ENCODE measurements at places on chromosomes 2 and 18.
A peak's percentile ranks its signal among the peaks of the same experiment; 100 is the strongest.

GRCh38 chr2:136032192-136032591 is 46.8 kb upstream of the DARS1 start:
- no peak for DNase-seq

DNA sequence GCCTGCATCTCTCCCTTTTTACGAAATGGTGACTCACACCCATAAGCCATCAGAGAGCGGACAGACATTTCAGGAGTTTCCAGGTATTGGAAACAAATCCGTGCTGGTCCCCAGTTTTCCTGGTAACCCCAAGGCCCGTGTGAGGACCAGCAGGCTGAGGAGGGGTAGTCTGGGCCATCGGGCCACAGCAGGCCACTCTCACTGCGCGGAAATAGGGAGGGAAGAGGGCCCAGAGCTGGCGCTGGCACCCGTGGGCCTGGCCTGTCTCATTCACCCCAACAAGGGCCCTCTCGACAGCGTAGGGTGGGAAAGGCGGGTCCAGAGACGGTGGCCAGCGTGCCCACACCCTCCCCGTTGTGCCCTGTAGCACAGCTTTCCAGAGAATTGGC is 13.7 kb upstream of the FAHD2A start:
- DNase-seq = no peak

DNA sequence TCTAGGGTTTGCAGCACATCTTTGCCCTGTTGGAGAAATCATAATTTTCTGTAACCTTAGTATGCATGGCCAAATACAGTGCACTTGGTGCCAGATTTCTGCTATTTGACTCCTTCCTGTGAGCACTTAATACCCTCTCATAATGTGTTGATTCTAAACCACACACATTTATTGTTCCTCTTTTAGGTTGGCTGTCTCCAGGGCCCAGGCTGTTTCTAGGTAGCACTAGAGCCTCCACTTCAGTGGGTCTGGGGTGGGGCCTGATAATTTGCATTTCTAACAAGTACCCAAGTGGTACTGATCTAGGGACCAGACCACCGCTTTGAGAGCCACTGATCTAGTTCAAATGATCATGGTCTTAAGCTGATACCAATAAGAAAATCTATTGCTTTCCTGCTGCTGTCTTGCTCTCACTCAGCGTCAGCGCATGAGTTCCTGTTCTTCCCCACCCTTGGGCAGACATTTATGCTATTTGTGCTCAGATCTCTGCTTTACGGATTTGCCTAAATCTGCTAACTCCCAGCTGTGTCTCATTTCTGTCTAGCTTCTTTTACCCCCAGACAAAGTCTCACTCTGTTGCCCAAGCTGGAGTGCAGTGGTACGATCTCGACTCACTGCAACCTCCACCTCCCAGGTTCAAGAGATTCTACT is 7.4 kb downstream of the PTRHD1 start:
- no peak for DNase-seq

DNA sequence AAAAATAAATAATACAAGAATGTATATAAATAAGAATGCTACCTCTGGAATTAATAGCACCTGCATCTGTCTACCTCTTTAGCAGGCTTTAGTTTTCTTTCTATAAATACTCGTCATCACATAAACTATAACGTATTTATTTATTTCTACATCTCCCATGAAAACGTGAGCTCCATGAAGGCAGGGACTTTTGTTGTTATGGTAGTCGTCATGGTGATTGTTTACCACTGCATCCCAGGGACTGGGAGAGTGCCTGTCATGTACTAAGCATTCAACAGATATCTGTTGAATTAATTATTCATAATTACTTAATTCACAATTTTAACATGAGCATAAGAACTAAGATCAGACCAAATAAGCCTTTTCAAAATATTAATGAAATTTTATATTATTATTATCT is 386.6 kb downstream of the NRXN1 start:
- no peak for DNase-seq

DNA sequence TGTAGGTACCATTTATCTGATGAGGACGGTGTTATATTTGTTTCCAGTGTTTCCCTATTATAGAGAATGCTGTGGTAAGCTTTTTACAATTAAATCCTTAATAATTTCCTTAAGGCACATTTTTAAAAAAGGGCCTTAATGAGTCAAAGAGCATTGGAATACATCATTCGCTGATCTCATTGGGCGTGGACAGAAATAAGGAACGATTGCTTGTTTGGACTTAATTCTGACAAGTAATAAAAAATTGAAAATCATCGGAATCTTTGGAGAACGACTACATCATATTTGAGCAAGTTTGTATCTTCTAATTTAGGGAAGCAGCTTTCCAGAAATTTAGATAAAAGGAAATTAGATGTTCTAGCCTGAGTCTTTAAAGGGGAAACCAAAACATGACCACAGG is 11.3 kb downstream of the AGPS start:
- DNase-seq = no peak

- no peak for DNase-seq
Measured at GRCh38 chr2:99640635-99641151, 150.9 kb upstream of the REV1 start.

GRCh38 chr2:56008661-56009431 is 85.3 kb upstream of the EFEMP1 start:
- peak; percentile 52 for DNase-seq

- no peak for DNase-seq
Measured at GRCh38 chr18:5890331-5891183, 4.8 kb downstream of the TMEM200C start.

GRCh38 chr2:151481744-151482143 is 72.0 kb downstream of the RIF1 start:
- no peak for DNase-seq

GRCh38 chr2:35831385-35831784 is 524.2 kb upstream of the CRIM1 start:
- no peak for DNase-seq
